ENCODE measurements at places on chromosomes 12 and 14.

GRCh38 chr12:50112456-50113218 lies 601 bp downstream of the COX14 start:
- peak overlapping the region; percentile 100 for H3K27ac ChIP-seq
- peaks cover 26% of the 10 kb centered on the region for H3K4me1 ChIP-seq
- H3K27me3 ChIP-seq, result no peaks in the 10 kb centered on the region
- H3K36me3 ChIP-seq, result peaks cover 15% of the 10 kb centered on the region
- peak overlapping the region; percentile 100 for H3K4me3 ChIP-seq
- DNase-seq, result no peak

DNA sequence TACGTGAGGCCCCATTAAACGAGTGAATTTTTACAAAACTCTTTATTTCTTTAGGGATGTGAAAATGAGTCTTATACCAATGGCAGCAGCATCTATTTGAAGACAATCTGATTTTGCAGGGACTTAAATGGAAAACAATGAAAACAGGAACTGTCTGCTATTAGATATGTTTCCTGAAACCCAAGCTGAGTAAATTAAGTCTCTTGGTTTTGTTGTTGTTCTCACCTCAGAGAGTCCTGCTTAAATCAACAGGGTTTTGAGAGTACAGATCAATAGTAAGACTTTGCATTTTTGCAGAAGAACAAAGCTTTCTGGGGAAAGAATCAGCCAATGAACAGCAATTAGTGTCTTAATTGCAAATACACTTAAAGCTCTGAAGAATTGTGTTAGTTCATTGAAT lies 39.1 kb upstream of the LGR5 start:
- H3K36me3 ChIP-seq, result no peaks in the 10 kb centered on the region
- no peaks in the 10 kb centered on the region for H3K4me1 ChIP-seq
- DNase-seq, result no peak
- H3K4me3 ChIP-seq, result no peak overlapping the region
- H3K27me3 ChIP-seq, result peaks cover 2% of the 10 kb centered on the region

DNA sequence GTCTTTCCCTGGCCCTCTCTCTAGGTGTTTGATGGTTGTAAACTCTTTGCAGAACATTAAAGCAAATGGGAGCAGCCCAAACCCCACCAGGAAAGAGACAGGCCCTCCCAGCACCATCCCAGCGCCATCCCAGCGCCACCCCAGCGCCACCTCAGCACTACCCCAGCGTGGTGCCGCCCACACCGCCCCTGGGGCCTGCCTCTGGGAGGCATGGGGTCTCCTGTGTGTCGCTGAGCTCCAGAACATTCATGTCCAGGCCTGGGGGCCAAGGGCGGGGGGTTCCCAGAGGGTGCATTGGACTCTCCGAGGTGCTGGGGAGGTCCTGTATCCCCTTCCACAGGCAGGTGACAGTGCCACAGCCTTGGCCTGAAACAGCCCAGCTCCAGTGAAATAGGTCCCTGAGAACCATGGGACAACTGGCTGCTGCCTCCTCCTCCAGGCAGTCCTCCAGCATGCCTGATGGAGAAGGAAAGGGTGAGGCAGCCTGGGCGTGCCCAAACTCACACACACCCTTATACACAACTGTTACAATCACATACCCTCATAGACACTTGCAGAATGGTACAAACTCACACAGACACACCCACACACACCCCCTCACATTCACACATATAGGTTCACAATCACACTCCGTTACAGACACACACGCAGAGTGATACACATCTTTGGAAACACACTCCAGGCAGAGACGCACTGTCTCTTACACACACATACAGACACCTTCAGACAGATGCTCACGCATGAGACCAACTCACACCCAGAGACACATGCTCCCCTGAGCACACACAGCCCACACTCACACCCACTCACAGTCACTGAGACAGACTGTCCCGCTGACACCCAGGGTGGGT lies 44.4 kb upstream of the NCOR2 start:
- H3K27me3 ChIP-seq, result peaks cover 21% of the 10 kb centered on the region
- H3K36me3 ChIP-seq, result no peaks in the 10 kb centered on the region
- no peak for DNase-seq
- H3K4me1 ChIP-seq, result peaks cover 20% of the 10 kb centered on the region
- H3K27ac ChIP-seq, result no peak overlapping the region
- H3K4me3 ChIP-seq, result no peak overlapping the region

- no peak overlapping the region for H3K27ac ChIP-seq
- no peaks in the 10 kb centered on the region for H3K4me1 ChIP-seq
These were observed 112.4 kb downstream of the APAF1 start for GRCh38 chr12:98757455-98757854.

DNA sequence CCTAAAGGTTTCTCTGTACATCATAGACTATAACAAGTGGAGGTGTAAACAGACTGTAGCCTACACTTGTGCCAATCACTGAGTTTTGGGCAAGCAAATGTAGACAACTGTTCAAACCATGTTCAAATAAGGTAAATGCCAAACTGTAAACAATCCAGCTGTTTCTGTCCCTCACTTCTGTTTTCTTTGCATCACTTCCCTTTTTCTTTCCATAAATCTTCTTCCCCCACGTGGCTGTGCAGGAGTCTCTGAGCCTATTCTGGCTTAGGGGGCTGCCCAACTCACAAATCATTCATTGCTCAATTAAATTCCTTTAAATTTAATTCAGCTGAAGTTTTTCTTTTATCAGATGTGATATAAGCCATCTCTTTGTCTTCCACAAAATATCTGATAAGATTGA lies 65.1 kb upstream of the CPM start:
- no peaks in the 10 kb centered on the region for H3K4me1 ChIP-seq
- H3K36me3 ChIP-seq, result no peaks in the 10 kb centered on the region
- no peak overlapping the region for H3K27ac ChIP-seq
- H3K27me3 ChIP-seq, result peaks cover 2% of the 10 kb centered on the region

DNA sequence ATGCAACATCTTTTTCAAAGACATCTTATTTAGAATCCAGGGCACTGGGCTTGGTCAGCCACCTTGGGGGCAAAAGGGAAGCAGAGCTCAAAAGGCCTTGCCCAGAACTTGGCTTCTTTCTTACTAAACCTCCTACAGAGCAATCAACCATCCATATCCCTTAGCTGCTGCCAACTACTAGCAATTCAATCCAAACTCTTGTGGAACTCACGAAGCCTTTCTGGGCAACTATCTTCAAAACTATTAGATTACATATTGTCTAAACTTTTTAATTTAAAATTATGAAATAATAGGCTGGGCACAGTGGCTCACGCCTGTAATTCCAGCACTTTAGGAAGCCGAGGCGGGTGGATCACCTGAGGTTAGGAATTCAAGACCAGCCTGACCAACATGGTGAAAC lies 95.5 kb downstream of the PAWR start:
- H3K27me3 ChIP-seq, result no peaks in the 10 kb centered on the region
- no peak overlapping the region for H3K4me3 ChIP-seq
- no peaks in the 10 kb centered on the region for H3K36me3 ChIP-seq
- no peaks in the 10 kb centered on the region for H3K4me1 ChIP-seq
- no peak for DNase-seq

DNA sequence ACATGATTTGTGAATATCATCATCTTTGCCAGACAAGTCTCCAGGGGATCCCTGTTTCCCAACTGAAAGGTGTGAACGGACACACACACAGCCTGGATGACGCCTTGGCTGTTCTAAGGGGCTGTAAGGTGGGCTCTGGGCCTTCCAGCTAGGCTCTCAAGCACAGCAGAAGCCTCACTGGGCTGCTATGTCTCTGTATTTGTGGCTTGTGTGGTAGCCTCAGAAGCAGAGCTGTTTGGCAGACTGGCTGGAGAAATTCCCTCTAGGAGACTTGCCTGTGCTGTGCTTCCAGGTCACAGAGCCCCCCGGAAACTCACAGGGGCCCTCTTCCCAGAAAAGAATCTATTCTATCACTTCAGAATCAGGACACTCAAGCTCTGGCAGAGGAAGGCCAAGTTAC lies 21.4 kb downstream of the OTUB2 start:
- no peak overlapping the region for H3K4me3 ChIP-seq
- peak overlapping the region; percentile 47 for H3K27ac ChIP-seq
- DNase-seq, result no peak

DNA sequence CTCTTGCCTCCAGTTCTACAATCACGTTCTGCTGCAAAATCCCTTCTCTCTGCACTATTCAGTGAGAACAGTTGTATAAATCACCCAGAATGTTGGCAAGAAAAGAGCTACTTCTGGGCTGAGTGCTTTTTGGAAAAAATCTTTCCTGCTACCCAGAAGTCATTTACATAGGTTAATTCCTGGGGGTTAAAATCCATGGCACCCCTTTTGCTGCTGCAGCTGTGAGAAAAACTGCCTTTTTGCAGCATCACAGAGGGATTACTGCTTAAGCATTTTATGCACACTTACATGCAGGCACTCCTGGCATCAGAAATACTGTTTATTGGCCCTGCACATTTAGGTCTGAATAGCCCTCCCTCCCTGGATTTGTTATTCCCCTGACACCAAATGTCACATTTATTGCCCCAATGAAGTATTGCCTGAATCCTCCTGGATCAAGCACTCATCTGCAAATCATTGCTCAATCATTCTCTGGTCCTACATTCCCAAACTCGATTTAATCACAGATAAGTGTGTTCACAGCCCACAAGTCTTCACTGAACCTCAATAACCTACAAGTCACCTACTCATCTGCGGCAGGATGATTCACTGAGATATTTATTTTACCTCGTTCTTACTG lies 43.1 kb upstream of the CCDC196 start:
- no peak overlapping the region for H3K27ac ChIP-seq
- H3K4me1 ChIP-seq, result no peaks in the 10 kb centered on the region
- peaks cover 3% of the 10 kb centered on the region for H3K36me3 ChIP-seq
- peaks cover 2% of the 10 kb centered on the region for H3K27me3 ChIP-seq
- H3K4me3 ChIP-seq, result no peak overlapping the region
- DNase-seq, result no peak

GRCh38 chr12:70609203-70609602 lies 28.0 kb downstream of the PTPRB start:
- peak overlapping the region; percentile 54 for H3K4me3 ChIP-seq
- peaks cover 59% of the 10 kb centered on the region for H3K27me3 ChIP-seq
- H3K4me1 ChIP-seq, result peaks cover 1% of the 10 kb centered on the region
- no peaks in the 10 kb centered on the region for H3K36me3 ChIP-seq

GRCh38 chr12:85036733-85037132 lies 582 bp downstream of the LRRIQ1 start:
- H3K36me3 ChIP-seq, result no peaks in the 10 kb centered on the region
- peaks cover 1% of the 10 kb centered on the region for H3K4me1 ChIP-seq
- DNase-seq, result no peak
- H3K27ac ChIP-seq, result no peak overlapping the region

- no peaks in the 10 kb centered on the region for H3K27me3 ChIP-seq
- DNase-seq, result no peak
These were observed 10.7 kb downstream of the DHRS2 start for GRCh38 chr14:23646648-23647549.

GRCh38 chr14:83826838-83827237 lies 1703.1 kb upstream of the FLRT2 start:
- H3K4me3 ChIP-seq, result no peak overlapping the region
- no peak for DNase-seq
- H3K27me3 ChIP-seq, result no peaks in the 10 kb centered on the region
- no peaks in the 10 kb centered on the region for H3K36me3 ChIP-seq
- no peaks in the 10 kb centered on the region for H3K4me1 ChIP-seq

DNA sequence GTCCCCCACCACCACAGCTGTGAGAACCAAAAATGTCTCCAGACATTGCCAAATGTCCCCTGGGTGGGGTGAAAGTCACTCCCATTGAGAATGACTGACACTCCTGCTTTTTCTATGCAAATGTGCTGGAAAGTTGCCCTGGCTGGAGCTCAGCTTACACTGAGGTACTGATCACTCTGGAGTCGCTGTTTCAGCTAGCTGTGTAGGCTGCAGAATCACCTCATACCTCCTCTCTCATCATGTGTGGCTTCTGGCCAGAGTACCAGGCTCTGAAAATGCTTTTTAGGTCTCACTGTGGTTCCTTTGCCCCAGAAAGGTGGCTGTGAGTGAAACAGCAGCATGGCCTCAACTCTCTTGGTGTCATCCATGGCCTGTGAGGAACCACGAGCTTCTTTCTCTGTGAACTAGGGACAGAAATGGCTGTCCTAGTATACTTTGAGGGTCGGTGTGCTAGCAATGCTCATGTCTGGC lies 414.4 kb downstream of the DPF3 start:
- H3K4me3 ChIP-seq, result peak overlapping the region; percentile 58
- H3K4me1 ChIP-seq, result peaks cover 72% of the 10 kb centered on the region
- H3K27ac ChIP-seq, result peak overlapping the region; percentile 82
- H3K36me3 ChIP-seq, result peaks cover 26% of the 10 kb centered on the region
- peaks cover 13% of the 10 kb centered on the region for H3K27me3 ChIP-seq
- DNase-seq, result no peak

DNA sequence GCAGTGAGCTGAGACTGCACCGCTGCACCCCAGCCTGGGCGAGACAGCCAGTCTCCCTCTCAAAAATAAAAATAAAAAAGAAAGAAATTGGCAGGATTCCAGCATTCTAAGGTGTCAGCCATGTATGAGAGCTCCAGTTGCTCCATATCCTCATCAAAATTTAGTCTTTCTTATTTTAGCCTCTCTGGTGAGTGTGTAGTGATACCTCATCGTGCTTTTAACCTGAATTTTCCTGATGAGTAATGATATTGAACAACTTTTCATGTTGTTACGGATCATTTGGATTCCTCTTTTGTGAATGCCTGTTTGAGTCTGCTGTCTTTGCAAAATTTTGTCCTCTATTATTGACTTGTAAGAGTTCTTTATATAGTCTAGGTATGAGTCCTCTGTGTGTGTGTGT lies 28.5 kb downstream of the CCDC60 start:
- no peak overlapping the region for H3K27ac ChIP-seq
- H3K36me3 ChIP-seq, result no peaks in the 10 kb centered on the region
- peaks cover 2% of the 10 kb centered on the region for H3K27me3 ChIP-seq
- no peaks in the 10 kb centered on the region for H3K4me1 ChIP-seq

- no peak for DNase-seq
- H3K27me3 ChIP-seq, result peaks cover 26% of the 10 kb centered on the region
- H3K27ac ChIP-seq, result no peak overlapping the region
These were observed 131.9 kb upstream of the CAND1 start for GRCh38 chr12:67137256-67137655.

DNA sequence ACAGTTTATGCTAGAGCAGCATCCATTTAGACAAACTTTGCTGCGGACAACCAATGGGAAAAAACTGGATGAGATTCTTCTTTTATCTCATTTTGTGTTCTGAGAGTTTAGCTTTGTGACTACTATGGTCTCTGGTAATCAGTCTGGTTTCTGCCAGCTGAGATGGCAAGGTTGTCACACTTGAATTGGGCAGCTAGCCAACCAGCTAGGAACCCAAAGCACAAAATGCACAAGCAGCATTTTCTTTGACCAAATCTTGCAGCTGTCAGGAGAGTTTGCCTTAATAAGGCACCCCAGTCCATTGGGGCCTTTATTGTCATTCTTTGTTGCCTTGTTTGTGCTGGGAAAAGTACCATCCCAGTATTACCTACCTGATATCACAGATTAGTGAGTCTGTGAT lies 34.0 kb upstream of the ETV6 start:
- no peaks in the 10 kb centered on the region for H3K4me1 ChIP-seq
- no peaks in the 10 kb centered on the region for H3K36me3 ChIP-seq
- no peak for DNase-seq
- no peak overlapping the region for H3K27ac ChIP-seq
- peaks cover 4% of the 10 kb centered on the region for H3K27me3 ChIP-seq

GRCh38 chr12:33529810-33530209 lies 90.2 kb upstream of the SYT10 start:
- H3K27ac ChIP-seq, result no peak overlapping the region
- no peaks in the 10 kb centered on the region for H3K27me3 ChIP-seq
- no peak for DNase-seq
- no peaks in the 10 kb centered on the region for H3K4me1 ChIP-seq
- no peaks in the 10 kb centered on the region for H3K36me3 ChIP-seq
- no peak overlapping the region for H3K4me3 ChIP-seq

All from activated naive CD8-positive, alpha-beta T cell treated with anti-CD3 and anti-CD28 coated beads, Interleukin-2, amount 10 ng/mL, durations not matched to agents 7 days and 5 days (primary cell).